ENCODE measurements at places on chromosomes 1 and 21.

DNA sequence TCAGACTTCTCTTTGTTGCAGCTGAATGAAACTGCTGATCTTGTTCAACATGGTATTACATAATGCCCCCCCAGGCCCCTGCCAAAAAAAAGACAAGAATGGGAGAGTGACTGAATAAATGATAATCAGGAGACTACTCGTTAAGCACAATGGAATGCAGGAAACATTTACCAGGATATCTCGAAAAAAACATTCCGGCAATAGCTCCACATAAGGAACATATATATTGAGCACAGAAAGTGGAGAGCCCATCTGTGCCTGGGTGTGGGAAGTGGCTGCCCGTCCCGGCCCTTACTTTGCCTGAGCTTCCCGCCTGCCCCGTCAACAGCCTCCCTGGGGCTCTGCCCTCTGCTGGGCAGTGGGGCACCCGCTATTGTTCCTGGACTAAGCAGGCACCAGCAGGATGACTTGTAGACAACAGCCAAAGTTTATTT, 13.3 kb downstream of the TRIM11 start:
- peak; percentile 84 for DNase-seq

GRCh38 chr1:46619656-46620258, 3.1 kb upstream of the MOB3C start:
- DNase-seq: no peak

DNA sequence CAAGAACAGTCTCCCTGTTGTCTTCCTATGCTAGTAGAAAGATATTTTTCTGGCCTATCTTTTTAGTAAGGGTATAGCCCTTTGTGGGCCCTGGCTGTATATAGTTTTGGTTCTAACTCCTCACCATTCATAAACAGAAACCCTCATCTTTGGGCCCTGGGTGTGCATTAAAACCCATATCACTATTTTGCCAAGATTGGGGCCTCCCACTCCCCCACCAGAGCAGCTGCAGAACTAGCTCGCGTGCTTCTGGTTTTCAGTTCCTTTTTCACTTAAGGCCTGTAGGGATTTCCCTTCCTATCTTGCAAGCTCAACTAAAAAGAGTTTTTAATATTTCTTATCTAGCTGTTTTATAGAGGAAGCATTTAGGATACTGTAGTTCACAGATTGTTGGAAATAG, 106.4 kb downstream of the RGL1 start:
- no peak for DNase-seq

DNA sequence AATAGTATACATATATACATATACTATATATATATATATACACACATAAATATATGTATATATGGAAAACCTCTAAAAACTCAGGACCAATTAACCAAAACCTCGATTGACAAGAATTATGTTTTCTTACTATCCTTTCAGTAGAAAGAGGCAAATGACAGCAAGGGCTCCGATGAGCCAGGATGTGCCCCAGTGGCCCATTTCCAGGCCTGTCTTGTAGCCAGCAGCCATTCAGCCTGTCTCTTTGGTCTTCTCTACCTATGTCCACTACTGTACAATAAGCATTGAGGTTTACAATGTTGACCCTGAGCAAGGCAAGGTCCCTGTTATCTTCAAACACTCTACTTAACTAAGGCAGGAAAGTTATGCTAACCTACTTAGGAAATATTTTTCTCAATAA, 9.8 kb downstream of the KCNA2 start:
- no peak for DNase-seq

DNA sequence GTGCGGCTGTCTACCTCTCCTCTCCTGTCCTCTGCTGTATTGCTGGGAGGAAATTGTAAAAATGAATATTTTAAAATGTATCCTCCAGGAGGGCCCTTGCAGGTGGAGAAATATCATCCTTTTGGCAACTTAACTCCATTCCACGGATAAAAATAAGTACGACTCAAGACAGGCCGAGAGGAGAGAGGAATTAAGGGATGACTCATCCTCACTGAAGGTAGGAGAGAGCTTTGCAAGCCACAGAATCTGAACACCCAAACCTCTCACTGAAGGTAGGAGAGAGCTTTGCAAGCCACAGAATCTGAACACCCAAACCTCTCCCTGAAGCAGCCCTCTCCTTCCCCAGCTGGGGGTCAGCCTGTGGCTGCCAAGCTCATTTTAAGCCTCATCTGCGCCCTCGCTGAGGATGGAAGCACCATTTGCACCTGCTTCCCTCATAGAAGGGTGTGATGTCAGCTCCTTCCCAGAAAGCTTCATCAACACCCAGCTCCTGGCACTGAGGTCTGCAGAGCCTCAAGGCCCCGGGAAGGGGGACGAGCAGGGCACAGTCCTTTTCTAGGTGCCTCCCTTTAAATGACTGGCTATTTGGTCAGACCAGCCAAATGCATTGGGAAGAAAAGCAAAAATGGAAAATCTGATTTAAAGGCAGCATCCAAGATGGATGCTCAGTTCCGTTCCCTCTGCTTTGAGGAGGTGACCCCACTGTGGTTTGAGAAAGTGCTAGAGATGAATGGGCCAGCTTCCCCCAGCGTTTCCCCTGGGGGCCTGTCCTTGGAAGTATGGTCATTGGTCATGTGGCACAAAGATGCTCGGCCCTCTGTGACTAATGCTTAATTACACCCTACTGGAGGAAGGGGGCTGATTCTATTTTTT, 12.9 kb upstream of the SELENON start:
- DNase-seq: peak; percentile 43
